Head of caudate nucleus (tissue), 42 donors: ENCODE measurements at places on chromosomes 2 and 18.

DNA sequence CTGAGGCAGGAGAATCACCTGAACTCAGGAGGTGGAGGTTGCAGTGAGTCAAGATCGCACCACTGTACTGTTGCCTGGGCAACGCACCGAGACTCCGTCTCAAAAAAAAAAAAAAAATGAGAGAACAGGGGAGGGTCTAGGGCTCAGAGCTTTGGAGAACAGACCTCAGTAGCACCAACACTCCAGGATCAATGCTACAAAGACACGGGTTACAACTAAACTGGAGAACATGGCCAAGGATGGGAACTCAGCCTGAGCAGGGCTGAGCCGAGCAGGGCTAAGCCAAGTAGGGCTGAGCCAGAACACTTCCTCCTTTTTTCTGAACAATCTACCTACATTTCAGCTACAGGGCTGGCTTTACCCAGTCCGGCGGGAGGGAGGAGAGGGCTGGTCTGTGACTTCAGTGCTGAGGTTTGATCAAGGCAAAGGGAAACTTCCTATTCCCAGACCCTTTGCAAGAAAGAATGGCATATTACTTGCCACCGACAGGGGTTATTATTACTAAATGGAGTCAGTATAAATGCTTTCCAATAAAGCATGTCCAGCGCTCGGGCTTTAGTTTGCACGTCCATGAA, 2.9 kb upstream of the CASP8 start:
- no peak for DNase-seq

- no peak for DNase-seq
These were observed 210.7 kb upstream of the COPS8 start for GRCh38 chr2:236874866-236875481.

GRCh38 chr2:47779426-47779790, 3.5 kb upstream of the MSH6 start:
- DNase-seq: no peak

DNA sequence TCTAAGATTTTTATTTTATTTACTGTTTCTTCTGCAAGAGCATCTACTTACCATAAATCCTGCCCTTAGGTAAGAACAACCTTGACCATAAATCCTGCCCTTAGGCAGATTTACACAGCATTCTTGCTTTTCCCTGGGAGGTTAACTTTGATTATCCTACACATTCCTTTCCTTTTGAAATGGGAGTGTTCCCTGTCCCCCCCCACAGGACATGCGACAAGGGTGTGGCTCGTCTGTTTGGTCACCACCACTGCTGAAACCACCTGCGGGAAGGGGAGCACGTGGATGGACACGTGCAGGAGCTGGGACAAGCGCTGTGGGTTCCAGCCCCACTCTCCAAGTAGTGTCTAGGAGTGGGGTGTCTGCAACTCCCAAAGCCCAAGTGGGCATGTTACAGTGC, 239.3 kb upstream of the SP5 start:
- DNase-seq: no peak

DNA sequence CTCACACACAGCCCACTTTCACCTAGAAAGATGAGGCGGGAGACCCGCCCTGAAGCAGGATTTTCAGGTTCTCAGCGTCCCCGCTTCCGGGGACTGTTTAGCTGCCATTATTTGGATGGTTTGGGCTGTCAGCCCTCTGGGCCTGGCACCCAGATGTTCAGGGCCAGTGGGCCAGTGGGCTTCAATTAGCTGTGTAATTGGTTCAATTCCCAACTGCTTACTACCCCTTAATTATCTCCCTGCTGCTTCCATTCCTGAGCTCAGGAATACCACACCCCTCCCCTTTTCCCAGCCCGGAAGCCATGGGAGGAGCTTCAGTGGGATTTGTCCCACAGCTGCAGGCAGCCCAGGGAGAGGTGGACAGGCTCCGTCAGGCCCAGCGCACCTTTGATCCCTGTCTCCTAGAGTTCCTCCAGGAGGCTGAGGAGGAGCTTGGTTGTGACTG, 114.1 kb upstream of the MYCN start:
- DNase-seq: no peak

GRCh38 chr2:216678098-216678465, 17.3 kb downstream of the IGFBP5 start:
- no peak for DNase-seq

- DNase-seq: no peak
These were observed at the start of gene SCN3A for GRCh38 chr2:165203689-165204559. Gene SCN3A, minus strand, starts transcription at chr2:165204050. Its CDS starts 27,656 bp downstream, at chr2:165176394.

- DNase-seq: no peak
These were observed 58.2 kb downstream of the SLC9A2 start for GRCh38 chr2:102677244-102678215.

- no peak for DNase-seq
These were observed 723 bp upstream of the SLC30A3 start for GRCh38 chr2:27263287-27264252.
